Activated B cell treated with CpG ODN at 0.5 μM for 24 hours (primary cell): ENCODE measurements at places on chromosomes 7 and 10. TPM values are rescaled to one million over a fixed set of nuclear protein-coding genes. Genes with fewer than 3 reads are reported as not detected.

Gene PSD
- 1.4 and 1.5 TPM in 2 replicates for total RNA-seq

Gene PRF1
- total RNA-seq: 0.53 and 0.61 TPM in 2 replicates

Gene HTR7
- not detected in 2 replicates for total RNA-seq

Gene EGR2
- 6.1 and 9.4 TPM in 2 replicates for total RNA-seq

Gene HABP2
- not detected in 2 replicates for total RNA-seq

- no peak overlapping the region for H3K4me3 ChIP-seq
- H3K4me1 ChIP-seq: no peaks in the 10 kb centered on the region
- H3K36me3 ChIP-seq: no peaks in the 10 kb centered on the region
- H3K27me3 ChIP-seq: no peaks in the 10 kb centered on the region
These were observed 67.7 kb downstream of the ST8SIA6 start for GRCh38 chr10:17386616-17387075.

DNA sequence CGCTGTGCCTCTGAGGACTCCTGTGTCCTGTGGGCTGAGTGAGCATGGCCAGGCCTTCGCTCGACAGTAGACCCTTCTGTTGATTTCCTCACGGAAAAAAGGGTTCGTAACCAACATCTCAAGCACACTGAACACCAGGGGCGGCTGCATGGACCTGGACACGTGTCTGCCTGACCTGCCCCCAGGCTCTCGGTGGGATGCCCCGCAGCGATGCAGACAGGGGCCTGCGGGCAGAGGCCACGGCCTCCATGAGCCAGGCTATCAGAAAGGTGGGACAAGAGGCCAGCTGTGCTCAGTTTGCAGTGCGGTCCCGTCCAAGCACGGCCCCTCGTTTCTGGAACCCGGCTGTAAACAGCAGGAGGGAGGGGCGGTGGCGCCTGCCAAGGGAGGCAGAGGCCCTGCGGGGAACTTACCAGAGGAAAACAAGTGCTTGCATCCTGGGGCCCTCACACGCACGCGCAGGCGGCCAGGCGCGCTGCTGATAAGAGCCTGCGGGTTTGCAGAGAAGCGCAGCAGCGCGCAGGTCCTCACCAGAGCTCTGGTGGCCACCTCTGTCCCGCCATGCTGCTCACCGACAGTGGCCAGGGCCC, 10.6 kb downstream of the GPR146 start:
- no peak for DNase-seq
- H3K27ac ChIP-seq: no peak overlapping the region
- H3K4me3 ChIP-seq: peak overlapping the region; percentile 69
- H3K36me3 ChIP-seq: peaks cover 3% of the 10 kb centered on the region
- H3K27me3 ChIP-seq: peaks cover 9% of the 10 kb centered on the region
- peaks cover 29% of the 10 kb centered on the region for H3K4me1 ChIP-seq

- no peak overlapping the region for H3K27ac ChIP-seq
- no peak for DNase-seq
- peaks cover 3% of the 10 kb centered on the region for H3K27me3 ChIP-seq
These were observed 32.1 kb upstream of the CALN1 start for GRCh38 chr7:72444026-72444776.

DNA sequence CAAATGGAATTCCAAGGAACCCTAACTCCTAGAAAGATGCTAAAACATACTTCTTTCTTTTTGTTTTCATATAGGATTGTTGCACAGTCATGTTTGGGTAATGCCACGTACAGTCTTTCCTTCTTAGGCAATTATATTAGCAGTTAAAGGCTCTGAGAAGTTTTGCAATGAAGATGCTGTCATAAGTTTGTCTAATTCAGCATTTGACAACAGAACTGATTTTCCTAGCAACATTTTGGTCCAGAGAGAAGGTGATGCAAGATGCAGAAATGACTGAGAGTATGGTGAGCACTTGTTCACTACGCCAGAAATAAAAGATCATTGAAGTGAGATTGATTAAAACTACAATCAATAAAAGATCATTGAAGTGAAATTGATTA, 184.0 kb upstream of the PLXNA4 start:
- no peaks in the 10 kb centered on the region for H3K4me1 ChIP-seq
- H3K4me3 ChIP-seq: no peak overlapping the region
- H3K36me3 ChIP-seq: no peaks in the 10 kb centered on the region
- H3K27ac ChIP-seq: no peak overlapping the region
- H3K27me3 ChIP-seq: no peaks in the 10 kb centered on the region
- no peak for DNase-seq

DNA sequence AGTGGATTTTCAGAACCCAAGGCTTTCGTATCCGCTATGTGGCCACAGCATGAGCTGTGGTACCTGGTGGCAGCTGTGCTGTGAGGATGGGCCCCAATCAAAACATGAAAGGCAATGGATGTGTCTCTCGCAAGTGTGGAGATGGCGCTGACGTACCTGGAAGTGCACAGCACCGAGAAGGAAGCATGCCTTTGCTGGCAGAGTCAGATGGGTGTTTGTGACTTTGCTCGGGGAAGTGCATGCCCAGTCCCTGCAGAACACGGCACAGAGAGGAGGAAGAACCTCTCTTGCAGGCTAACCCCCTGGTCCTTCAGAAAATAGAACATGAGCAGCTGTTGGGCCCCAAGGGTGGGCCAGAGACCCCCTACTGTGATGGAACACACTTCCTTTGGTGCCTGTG, 654.1 kb upstream of the ZWINT start:
- DNase-seq: no peak
- H3K27me3 ChIP-seq: no peaks in the 10 kb centered on the region
- no peaks in the 10 kb centered on the region for H3K4me1 ChIP-seq
- no peak overlapping the region for H3K27ac ChIP-seq
- no peak overlapping the region for H3K4me3 ChIP-seq
- no peaks in the 10 kb centered on the region for H3K36me3 ChIP-seq

- DNase-seq: no peak
- H3K4me3 ChIP-seq: no peak overlapping the region
These were observed 590.5 kb downstream of the PARD3 start for GRCh38 chr10:34224639-34225038.

DNA sequence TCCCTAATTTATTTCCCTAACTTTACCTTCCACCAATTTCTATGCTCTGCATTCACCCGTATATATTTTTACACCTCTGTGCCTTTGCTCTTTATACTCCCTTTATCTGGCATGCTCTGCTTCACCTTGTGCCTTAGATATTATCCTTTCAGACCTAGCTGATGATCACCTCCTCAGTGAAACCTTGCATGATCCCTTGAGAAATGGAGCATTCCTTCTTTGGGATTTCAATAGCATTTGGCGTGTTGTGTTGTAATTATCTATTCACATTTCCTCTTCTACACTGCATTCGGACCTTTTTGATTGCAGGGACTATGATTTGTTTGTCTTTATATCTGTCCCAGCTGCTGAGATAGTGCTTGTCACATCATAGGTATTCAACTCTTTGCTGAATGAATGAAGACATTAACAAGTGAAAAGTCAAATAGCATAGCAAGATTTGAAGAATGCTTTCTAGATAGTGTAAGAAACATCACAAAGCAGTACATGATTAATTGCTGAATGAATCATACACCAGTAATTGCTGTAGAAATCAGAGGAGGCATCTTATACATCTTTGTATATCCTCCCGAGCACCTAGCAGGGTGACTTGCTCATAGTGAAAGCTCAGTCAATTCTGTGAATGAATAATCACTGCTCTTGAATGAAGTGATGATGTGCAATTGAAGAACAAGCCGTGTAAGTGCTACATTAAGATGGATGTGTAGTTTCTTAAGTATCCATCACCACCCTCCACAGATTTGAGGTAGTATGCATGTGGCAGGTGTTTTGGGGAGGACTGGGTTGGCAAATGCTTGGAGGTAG, 2.0 kb upstream of the TM9SF3 start:
- H3K27ac ChIP-seq: no peak overlapping the region
- peaks cover 25% of the 10 kb centered on the region for H3K4me1 ChIP-seq
- no peaks in the 10 kb centered on the region for H3K27me3 ChIP-seq
- peaks cover 17% of the 10 kb centered on the region for H3K36me3 ChIP-seq
- DNase-seq: no peak
- H3K4me3 ChIP-seq: no peak overlapping the region

DNA sequence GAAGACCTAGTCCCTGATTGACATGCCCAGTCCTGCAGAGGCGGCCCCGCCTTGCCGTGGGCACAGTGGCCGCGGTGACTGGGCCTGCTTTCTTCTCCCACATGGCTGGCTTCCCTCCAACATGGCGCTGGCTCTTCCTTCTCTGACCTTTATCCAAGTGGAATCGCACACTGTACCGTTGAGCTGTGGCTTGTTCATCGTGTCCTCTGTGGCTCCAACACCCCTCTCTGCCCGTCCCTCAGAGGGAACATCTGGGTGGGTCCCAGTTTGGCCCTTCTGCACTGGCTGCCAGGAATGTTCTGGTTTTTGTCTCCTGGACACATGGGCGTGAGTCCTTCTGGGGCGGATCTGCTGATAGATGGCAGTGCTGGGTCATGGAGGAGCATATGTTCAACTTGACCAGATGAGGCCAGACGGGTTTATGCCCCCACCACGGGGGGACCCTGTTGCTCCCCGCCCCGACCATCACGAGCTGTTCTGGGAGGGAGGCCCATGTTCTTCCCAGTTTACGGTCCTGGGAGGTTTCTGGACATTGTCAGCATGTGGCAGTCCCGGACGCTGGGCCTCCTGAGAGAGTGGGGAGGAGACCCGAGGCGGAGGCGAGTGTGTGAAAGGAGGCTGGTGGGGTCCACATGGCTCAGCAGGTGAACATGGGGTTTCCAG, 63.5 kb downstream of the LHPP start:
- H3K36me3 ChIP-seq: peaks cover 2% of the 10 kb centered on the region
- no peak overlapping the region for H3K4me3 ChIP-seq
- no peak overlapping the region for H3K27ac ChIP-seq
- peaks cover 21% of the 10 kb centered on the region for H3K4me1 ChIP-seq

DNA sequence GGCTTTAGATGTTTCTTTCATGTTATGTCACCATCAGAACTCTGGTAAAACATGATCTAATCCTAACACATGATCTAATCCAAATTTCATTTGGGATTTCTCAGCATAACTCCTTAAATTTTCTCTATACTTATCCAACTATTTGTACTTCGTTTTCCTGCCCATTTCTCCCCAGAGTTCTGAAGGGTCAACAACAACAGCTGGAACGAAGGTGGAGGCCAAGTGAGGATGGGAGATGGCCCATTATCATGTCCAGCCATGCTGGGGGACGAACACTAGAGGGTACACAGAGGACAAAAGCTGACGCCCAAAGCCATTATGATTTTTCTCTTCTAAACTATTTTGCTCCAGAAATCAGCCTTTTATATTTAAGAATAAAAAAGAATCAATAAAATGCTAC, 185.4 kb downstream of the DOCK4 start:
- H3K27me3 ChIP-seq: peaks cover 5% of the 10 kb centered on the region
- no peaks in the 10 kb centered on the region for H3K4me1 ChIP-seq
- no peaks in the 10 kb centered on the region for H3K36me3 ChIP-seq
- no peak overlapping the region for H3K27ac ChIP-seq
- no peak for DNase-seq
- H3K4me3 ChIP-seq: no peak overlapping the region

DNA sequence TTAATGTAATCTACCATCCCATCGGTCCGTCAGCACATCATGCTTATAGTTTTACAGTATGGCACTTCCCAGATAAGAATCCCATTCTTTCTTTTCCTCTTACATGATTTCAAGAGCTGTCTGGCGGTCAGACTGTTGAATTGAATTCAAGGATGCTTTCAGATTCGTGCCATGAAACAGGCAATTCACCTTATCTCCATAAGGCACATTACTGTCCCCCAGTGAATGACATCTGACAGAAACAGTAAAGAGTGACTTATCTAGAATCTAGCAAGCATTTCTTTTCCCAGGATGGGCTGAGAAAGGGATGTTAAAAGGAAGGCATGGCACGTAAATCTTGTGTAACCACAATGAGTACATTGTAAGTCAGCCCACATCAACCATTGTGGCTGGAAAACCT, 61.1 kb upstream of the SEM1 start:
- H3K36me3 ChIP-seq: no peaks in the 10 kb centered on the region
- no peaks in the 10 kb centered on the region for H3K4me1 ChIP-seq
- no peaks in the 10 kb centered on the region for H3K27me3 ChIP-seq
- H3K4me3 ChIP-seq: no peak overlapping the region

DNA sequence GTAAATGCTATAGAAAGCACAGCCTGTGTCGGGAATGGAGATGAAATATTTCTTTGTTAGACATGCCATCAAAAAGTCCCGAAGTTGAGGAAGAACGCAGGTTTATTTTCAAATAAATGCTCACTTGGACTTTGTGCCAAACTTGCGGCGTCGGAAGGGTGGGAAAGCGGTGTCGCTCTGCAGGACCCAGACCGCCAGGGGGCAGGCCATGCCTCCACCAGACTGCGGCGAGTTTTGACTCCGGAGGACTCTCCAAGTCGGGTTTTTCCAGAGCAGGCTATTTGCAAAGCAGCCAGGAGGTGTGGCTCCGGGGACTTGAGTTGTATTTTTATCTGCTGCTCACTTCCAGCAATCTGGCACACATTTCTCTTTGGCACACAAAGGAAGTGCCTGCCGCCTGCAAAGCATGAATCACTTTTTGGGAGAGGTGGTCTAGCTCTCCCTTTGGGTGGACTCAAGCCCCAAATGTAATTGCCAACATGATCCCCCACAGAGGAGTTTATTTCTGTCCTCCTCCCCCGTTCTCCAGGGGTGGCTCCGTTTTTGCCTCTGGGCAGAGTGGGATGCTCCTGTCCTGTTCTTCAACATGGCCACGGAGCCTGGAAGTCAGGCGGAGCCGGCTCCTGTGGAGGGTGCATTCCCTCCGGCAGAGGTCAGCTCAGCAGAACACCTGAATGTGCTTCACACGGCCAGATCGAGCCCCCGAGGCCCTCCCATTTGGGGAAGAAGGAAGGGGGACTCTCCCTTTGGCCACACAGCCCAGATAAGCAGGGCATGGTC, 82.3 kb upstream of the GPR26 start:
- H3K4me1 ChIP-seq: no peaks in the 10 kb centered on the region
- H3K36me3 ChIP-seq: no peaks in the 10 kb centered on the region

DNA sequence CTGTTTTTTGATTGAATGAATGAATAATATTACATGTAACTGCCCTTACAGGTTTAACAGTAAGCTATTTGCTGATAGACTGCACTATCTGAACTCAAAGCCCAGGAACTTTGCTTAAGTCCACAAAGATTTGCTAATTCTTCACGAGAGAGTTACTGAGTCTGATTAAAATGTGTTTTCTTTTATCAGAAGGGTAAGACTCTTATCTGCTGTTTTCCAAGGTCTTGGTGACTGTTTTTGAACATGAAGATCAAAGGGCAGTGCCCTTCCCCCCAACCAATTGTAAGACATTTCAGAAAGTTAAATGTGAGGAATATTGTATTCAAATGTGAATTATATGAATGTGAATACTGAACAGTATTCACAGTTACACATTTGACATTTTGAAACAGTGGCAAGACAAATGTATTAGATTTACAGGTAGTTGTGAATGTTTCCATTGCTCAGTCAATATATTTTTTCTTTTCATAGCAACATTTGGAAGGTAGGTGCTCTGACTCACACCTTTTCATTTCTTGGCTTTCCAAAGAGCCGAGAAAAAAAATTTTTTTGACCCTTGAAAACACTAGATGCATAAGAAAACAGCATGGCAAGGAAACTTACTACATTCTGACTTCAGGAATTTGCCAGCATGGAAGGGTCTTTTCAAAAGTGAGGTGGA, 62.7 kb downstream of the DKK1 start:
- peaks cover 2% of the 10 kb centered on the region for H3K4me1 ChIP-seq
- H3K36me3 ChIP-seq: no peaks in the 10 kb centered on the region
- H3K4me3 ChIP-seq: no peak overlapping the region
- H3K27ac ChIP-seq: no peak overlapping the region
- no peaks in the 10 kb centered on the region for H3K27me3 ChIP-seq

GRCh38 chr7:153627323-153627722, 424.9 kb upstream of the DPP6 start:
- H3K4me1 ChIP-seq: no peaks in the 10 kb centered on the region
- H3K27ac ChIP-seq: no peak overlapping the region
- H3K27me3 ChIP-seq: no peaks in the 10 kb centered on the region
- no peaks in the 10 kb centered on the region for H3K36me3 ChIP-seq

GRCh38 chr10:18659819-18660535, 746 bp downstream of the ARL5B start:
- H3K27me3 ChIP-seq: no peaks in the 10 kb centered on the region
- no peak for DNase-seq
- H3K27ac ChIP-seq: peak overlapping the region; percentile 95
- H3K4me3 ChIP-seq: peak overlapping the region; percentile 98
